ENCODE measurements at places on chromosomes 6 and 20.

- DNase-seq: no peak
These were observed 18.6 kb downstream of the RRBP1 start for GRCh38 chr20:17663486-17663885.

- no peak for DNase-seq
These were observed 111.6 kb downstream of the TINAG start for GRCh38 chr6:54419885-54420284.

DNA sequence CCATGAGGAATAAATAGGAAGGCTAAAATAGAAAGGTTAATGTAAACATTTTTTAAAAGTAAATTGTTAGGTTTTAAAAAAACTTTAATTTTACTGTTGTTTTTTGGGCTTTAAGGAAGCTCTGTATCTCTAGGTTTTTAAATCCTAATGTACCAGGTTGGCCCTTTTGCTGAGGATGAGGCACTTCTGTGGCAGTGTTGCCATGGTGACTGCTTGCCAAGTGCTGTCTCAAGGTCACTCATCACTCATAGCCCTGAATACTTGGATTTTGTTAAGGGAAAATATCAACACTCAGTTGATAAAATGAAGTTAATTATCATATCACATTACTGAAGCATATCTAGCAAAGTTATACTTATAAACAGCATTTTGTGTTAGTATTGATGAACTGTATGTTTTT lies 50.2 kb downstream of the NCOA3 start:
- no peak for DNase-seq

DNA sequence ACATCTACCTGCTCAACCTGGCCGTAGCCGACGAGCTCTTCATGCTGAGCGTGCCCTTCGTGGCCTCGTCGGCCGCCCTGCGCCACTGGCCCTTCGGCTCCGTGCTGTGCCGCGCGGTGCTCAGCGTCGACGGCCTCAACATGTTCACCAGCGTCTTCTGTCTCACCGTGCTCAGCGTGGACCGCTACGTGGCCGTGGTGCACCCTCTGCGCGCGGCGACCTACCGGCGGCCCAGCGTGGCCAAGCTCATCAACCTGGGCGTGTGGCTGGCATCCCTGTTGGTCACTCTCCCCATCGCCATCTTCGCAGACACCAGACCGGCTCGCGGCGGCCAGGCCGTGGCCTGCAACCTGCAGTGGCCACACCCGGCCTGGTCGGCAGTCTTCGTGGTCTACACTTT lies 619 bp downstream of the SSTR4 start:
- DNase-seq: no peak

- no peak for DNase-seq
These were observed 118.1 kb downstream of the VEGFA start for GRCh38 chr6:43887906-43888683.

GRCh38 chr6:138594758-138595140 lies 95.5 kb upstream of the NHSL1 start:
- no peak for DNase-seq

- DNase-seq: no peak
These were observed 34.3 kb upstream of the SOX4 start for GRCh38 chr6:21559238-21559637.

DNA sequence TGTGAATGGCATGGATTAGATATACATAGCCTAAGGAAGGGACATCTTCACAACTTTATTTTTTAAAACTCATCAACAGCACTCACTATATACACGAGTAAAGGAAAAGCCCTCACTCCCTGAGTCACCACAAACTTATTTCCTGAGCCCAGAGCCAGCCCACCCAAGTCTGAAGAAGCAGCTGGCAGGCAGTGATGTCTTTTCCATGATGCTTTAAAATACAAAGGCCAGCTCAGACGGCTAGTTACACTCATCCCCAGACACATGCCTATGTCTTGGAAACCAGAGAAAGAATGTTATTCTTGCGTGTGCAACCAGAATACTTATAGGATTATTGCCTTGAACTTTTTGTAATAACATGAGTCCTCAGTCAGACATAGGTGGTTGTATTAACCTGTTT lies 114.4 kb downstream of the ADGRG6 start:
- DNase-seq: no peak

DNA sequence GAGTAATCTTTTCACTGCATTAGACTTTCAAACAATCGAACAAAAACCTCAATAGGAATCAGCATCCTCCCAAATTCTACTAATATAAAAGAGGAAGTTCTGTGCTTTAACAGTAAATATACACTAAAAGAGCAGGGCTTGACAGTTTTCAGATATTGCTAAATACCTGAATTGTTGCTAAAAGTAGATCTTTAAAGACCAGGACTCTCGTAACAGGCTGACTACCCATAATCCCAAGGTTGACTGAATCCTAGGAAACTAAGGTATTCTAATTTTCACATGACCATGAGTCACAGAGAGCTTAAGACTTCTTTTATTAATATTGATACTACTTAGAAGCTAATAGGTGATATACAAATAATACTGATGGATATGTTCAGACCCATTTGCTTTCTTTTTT lies 10.1 kb downstream of the CD164 start:
- DNase-seq: no peak

- DNase-seq: no peak
These were observed 24.0 kb downstream of the FYN start for GRCh38 chr6:111849298-111849697.

GRCh38 chr6:155400654-155400965 lies 55.0 kb downstream of the NOX3 start:
- DNase-seq: no peak

GRCh38 chr6:95292011-95292410 lies 285.3 kb upstream of the MANEA start:
- no peak for DNase-seq

DNA sequence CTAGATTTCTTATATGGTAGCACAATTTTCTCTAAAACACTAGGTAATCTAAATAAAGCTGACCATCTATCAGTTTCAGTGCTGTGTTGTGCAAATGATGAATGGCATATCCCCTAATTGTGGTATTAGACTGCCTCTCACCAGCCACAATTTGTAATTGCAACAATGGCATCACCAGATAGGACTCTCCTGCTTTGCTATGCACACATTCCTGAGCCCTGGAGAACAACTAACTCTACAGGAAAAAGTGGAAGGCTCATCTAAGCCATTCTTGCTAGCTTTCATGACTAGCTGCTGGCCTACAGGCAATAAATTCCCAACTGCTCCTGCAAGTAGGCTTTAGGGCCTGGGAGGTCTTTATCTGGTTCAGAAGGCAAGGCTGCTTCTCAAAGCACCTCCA lies 974.1 kb downstream of the EYS start:
- DNase-seq: no peak

All from naive B cell (primary cell).